ENCODE measurements at places on chromosomes 11 and 22.

DNA sequence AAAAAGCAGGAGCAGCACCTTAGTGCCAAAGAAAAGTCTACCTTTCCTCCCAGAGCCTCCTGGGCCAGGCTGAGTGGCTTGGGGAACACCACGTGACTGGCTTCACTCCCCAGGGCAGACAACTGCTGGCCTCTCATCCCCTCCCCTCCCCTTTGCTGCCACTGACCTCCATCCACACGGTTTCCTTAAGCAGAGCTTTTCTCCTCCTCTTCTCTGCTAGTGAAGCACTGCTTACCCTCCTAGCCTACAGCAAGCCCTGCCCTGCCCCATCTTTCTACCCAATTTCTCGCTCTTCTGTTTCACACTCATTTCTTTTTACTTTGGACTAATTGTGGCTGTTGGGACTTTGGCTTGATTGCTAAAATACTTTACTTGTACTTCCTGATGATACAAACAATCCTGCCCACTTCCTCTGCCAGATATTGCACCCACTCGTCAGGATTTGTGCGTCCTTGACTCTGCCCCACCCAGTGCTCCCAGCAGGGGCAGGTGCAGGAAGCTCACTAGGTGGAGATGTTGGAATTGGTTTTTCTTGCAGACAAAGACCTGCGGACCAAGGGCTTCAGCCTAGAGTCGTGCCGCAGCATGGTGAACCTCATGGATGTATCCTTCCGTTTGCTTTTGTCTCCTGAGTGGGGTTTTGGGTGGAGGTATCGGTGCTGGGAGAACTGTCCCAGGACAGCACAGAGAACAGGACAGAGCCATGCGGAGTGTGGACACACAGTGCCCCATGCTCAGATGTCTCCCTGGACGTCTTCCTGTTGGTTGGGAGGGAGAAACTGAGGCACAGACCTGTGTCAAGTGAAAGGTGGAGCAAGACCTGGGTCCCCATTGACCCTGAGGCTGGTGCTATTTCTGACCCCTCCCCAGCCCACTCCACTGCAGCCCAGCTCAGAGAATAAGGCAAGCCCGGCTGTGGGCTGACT, 27.3 kb downstream of the CAPN1 start:
- DNase-seq: peak; percentile 33

DNA sequence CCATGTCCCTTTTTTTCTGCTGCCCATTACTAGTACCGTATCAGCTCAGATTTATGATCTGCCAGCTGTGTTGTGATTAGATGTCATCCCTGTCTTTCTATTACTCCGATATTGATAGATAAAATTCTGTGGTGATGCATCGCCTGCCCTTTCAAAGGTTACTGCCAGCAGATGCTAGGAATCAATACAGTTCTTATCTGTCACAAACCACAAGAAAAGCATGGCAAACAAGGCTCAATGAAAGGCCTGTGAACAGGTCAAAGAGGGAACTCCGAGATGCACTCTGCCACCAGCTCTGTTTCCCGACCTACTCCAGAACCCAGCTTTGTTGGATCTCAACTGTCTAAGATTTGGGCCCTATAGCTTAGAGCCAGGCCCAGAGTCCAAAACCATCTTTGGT, 246.0 kb downstream of the CADM1 start:
- no peak for DNase-seq

DNA sequence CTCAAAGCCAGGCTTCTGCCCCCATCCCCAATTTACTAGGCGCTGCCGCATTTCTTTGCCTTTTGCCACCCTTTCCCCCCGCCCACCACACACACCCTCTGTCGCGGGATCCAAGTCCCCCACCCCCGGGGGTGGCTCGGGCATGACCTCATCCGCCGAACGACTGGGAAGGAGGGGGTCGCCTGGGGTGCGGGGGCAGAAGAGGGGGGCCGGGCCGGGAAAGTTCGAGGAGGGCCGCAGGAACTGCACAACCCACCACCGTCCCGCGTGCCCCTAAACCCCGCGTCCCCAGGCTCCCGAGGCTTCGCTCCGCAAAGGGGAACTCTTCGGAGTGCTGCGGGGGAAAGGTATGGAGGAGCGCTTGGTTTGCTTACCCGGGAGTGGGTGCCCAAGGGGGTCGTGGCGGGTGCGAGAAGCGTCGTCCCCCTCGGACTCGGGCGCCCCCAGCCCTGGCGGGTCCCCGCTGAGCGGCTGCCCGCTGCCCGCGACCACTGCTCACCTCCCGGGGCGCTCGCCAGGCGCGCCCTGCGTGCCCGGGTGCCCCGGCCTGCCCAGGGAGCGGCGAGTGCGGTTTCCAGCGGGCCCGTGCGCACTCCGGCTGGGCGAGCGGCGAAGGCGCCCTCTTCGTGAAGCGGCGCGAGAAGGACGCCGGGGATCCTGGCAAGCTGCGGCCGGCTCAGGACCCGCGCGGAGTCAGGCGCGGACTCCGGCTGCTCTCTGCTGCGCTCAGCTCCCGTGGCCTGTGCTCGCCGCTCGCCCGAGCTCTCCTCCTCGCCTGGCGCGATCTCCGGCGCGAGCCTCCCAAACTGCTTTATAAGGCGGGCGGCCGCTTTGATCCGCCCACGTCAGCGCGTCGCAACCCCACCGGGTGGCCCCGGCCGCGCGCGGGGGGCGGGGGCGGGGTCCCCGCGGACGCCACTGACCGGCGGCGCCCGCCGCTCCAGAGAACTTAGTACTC, 4.0 kb upstream of the WNT11 start:
- no peak for DNase-seq

GRCh38 chr11:70331901-70332300, 61.4 kb downstream of the PPFIA1 start:
- no peak for DNase-seq

GRCh38 chr11:65390099-65390941, 3.9 kb downstream of the FRMD8 start:
- DNase-seq: no peak

DNA sequence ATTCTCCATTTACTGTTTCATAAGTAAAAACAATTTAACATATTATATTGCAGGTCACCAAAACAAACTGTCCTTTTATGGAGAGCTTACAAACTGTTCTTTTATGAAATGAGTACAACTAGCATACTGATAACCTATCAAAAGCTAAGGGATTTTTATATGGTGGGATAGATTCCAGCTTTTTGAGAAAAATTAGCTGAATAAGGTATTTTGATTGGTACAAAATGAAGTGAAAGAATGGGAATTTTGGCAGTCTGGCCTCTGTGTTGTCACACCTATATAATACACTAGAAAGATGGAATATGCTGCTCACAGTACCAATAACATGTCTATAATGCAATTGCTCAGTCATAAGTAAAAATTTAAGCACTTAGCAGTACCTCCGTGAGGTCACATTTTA, 11.4 kb downstream of the TRAF6 start:
- no peak for DNase-seq

- no peak for DNase-seq
Measured at GRCh38 chr11:60830478-60831142, 11.3 kb upstream of the CCDC86 start.

GRCh38 chr22:35630891-35631290, 13.8 kb upstream of the MB start:
- peak; percentile 25 for DNase-seq

GRCh38 chr22:19285831-19286230, 5.7 kb downstream of the CLTCL1 start:
- DNase-seq: peak; percentile 53

DNA sequence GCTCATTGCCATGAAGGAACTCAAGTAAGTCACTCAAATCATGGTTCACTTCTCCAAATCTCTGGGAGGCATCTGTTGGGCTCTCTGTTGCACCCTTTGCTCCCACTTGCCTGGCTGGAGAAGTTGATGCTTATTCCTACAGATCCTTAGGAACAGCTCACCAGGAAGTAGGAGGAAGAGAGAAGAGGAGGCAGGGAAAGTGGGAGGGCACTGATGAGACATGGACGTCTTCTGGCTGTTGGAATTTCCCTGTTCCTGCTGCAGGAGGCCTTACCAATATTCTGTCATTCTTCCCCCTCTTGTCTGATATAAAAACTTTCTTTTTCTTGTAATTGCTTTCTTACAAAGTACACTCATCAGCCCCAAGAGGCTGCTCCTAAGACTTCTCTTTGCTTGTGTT, 13.6 kb downstream of the POLR2F start:
- DNase-seq: no peak

DNA sequence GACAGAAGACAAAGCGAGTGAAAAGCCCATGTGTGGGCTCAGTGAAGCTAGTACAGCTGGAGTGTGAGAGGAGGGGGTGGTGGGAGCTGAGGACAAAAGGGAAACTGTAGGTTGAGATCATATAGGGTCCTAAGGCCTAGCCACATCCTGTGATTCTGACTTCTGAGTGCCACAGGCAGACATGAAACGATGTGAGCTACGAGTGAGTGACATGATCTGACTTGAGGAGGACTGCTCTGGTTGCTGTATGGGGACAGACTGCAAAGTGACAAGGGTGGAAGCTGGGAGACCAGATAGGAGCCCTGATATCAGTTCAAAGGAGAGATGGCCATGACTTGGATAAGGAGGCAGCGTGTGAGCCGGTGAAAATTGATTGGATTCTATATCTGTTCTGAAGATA, 85.4 kb downstream of the MICAL2 start:
- DNase-seq: no peak
